Thoracic aorta (tissue), 2 donors: ENCODE measurements at places on chromosomes 5 and 9. TPM values are rescaled to one million over a fixed set of nuclear protein-coding genes. Genes with fewer than 3 reads are reported as not detected.

The OBP2B gene
- not detected for total RNA-seq

The ANKRD33B gene
- total RNA-seq: 4.9 TPM

The RECK gene
- total RNA-seq: 19.8 TPM

The SLC25A48 gene
- total RNA-seq: 0.78 TPM

The ABITRAM gene
- total RNA-seq: 5.6 TPM

The HAVCR1 gene
- total RNA-seq: 2.0 TPM

The LCN1 gene
- total RNA-seq: not detected

The SRA1 gene
- total RNA-seq: 34.3 TPM

The C9orf153 gene
- 0.92 TPM for total RNA-seq

The LRRC19 gene
- not detected for total RNA-seq

The CXXC5 gene
- total RNA-seq: 62.5 TPM

The PAPPA gene
- total RNA-seq: 7.4 TPM
